Activated CD4-positive, alpha-beta memory T cell treated with anti-CD3 and anti-CD28 coated beads, Interleukin-2, amount 10 ng/mL, durations not matched to agents 7 days and 5 days (primary cell): ENCODE measurements at places on chromosomes 7 and 10. TPM values are rescaled to one million over a fixed set of nuclear protein-coding genes. Genes with fewer than 3 reads are reported as not detected.

DNA sequence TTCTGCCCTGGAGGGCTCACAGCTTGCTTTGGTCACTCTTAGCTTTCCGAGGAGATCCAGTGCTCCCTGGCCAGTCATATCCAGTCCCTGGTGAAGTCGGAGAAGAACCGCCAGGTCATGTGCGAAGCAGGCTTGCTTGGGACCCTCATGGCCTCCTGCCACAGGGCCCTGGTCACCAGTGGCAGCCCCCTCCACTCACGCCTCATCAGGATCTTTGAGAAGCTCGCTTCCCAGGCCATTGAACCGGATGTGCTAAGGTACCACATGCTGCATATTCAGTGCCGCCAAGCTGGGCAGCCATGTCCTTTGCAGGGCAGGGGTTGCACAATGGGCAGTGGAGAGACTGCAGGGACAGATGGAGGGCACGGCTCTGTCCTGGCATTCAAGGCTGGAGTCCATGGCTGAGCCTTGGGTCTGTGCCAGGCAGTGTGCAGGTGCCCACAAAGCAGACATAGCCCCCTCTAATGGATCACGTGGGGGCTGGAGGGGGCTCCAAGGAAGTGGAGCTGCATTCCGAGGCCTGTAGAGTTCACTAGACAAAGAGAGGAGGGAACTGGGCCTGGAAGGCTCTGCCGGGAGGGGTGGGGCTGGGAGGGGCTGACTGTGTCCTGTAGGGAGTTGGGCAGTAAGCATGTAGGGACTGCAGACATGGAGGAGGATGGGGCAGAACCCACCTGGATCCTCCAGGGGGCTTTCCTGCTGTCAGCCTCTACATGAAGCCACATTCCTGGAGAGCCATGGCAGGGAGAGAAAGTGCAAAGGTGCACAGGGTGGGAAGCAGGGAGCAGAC is 89.9 kb downstream of the WDFY4 start:
- no peak for DNase-seq

DNA sequence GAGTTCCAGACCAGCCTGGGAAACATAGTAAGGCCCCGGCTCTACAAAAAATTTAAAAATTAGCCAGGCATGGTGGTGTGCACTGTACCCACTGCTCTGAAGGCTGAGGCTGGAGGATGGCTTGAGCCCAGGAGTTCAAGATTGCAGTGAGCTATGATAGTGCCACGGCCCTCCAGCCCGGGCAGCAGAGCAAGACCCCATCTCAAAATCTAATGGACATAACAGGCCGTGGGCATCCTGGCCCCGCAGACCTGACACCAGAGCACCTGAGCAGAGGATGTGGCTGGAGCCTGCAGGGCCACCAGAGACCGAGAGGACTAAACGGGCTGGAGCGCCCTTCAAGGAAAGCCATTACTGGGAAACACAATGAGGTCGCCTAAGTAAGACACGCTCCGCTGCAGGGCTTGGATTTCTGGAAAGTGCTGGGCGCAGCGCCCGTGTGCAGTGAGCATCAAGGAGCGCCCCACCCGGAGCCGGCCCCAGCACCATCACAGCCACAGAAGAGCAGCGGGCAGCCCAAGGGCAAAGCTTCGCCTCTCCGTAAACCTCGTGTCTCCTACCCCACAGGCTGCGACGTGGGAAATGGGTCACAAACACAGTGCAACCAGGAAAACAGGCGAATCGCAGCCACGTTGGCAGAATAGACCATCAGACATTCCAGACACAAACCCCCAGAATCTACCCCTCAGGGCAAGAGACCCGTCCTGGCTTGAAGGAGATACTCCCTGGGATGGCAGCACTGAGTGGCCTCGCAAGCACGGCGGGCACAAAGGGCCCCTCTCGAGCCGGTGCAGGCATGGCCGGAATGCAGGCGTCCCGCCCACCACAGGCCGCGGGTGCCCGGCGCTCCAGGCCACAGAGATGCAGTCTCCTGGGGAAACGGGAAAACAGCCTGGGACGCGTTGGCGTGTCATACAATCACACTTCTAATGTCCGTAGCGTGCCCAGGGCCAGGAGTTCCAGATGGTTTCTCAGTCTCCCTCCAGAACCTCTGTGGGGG is 4.9 kb downstream of the RADIL start:
- no peak for DNase-seq

GRCh38 chr7:73690646-73691045 is 7.2 kb downstream of the BUD23 start:
- no peak for DNase-seq

- no peak for DNase-seq
These were observed 99.5 kb downstream of the CUX1 start for GRCh38 chr7:101916876-101917275.

DNA sequence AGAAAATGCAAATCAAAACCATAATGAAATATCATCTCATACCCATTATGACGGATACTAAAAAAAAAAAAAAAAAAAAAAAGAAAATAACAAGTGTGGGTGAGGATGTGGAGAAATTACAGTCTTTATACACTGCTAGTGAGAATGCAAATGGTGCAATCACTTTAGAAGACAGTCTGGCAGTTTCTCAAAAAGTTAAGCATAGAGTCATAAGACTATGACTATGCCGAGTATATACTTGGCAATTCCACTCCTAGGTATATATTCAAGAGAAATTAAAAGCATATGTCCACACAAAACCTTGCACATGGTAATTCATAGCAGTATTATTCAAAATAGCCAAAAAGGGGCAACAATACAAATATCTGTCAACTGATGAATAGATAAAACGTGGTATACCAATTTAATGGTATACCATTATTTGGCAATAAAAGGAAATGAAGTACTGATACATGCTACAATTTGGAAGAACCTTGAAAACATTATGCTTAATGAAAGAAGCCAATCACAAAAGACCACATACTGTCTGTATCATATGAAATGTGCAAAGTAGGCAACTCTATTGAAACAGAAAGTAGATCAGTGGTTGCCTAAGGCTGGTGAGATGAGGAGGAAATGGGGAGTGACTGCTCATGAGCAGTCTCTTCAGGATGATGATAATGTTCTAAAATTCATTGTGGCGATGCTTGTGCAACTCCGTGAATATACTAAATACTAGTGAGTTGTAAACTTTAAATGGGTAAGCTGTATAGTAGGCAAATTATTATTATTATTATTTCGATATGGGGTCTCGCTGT is 90.1 kb upstream of the NANOS1 start:
- DNase-seq: no peak

DNA sequence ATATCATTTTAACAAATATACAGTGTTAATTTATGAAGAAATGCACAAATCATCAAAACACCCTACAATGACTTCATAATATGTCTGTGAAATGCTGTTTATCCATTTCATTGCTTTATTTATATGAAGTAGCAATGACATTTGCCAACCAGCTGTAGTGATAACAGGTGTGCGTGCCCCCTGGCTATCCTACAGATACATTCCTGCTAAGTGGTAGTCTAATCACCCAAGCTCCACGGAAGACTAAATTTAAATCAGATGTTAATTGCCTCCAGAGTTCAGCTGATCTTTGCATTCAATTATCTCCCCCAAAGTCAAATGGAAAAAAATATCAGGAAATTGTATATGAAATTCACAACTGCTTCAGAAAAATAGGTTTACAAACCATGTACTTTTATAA is 1164.2 kb upstream of the LRRN3 start:
- no peak for DNase-seq

GRCh38 chr7:65980478-65981250 is 1.3 kb downstream of the GUSB start:
- peak; percentile 83 for DNase-seq

DNA sequence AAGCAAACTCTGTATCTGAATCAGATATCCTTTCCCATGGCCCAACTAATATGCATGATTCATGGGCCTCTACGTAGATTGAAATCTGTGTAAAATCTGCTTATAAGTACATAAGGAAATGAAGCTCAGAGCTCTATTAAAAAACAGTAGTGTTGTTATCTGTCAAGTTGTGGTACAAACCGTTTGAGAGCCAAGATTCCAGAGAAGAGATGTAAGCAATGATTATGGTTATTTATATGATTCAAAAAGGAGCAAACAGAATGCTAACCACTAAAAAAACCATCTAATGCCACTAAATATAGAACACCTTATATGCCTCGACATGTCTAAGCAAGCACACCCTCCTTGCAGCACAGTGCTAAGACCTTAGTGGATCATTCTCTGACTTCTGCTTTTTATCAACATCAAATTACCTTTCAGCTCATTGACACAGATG is 26.6 kb downstream of the RPP38 start:
- DNase-seq: no peak

DNA sequence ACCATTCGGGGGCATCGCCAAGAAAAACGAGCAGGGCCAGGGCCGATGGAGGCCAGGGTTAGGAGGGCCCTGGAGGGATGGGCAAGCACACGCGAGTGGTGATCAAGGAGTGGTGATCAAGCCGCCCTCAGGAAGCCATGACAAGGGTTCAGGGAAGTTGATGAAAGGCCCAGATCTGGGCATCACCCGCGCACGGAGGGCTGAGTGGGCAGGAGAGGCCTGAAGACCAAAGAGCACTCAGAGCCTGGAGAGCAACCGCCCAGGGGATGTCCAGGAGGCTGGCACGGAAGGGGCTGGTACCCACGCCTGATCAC is 114.6 kb downstream of the WDR37 start:
- no peak for DNase-seq

DNA sequence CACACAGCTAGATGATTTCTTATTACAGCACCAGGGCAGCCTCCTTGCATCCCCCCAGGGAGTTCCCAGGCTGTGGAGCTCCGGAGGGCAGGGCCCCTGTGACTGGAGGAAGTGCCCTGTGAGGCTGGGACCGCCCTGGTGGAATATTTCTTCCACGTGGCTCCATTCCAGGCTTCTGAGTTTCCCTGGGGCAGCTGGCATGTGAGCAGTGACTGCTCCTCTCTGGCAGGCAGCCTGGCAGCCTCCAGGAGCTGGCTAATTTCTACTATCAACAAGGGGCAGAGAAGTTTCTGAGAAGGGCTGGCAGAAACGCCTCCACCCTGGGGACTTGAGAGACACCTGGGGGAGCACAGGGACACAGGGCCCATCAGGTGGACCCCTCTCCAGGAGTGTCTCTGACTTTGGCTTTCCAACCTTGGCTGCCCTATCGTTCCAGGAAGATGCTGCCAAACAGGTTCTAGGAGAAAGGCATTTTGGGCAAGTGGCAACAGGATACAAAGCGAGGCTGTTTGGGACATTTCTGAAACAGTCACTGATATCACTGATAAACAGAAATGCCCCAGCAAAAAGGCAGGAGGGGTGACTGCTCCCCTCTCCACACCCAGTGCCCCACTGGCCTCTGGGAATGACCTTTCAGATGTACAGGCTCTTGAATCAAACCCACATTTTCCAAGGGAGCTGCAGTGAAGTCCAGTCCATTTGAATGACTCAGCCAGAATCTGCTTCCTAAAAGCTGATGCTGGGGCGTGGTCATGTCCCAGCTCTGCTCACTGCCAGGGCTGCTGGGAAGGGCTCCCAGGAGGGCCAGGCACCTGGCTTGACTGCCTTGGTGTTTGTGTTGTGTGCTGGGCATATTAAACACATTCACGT is 16.1 kb downstream of the MYOF start:
- DNase-seq: no peak

GRCh38 chr10:126730856-126731609 is 60.5 kb upstream of the C10orf90 start:
- DNase-seq: no peak

GRCh38 chr10:98086837-98087708 is 47.4 kb upstream of the R3HCC1L start:
- no peak for DNase-seq

DNA sequence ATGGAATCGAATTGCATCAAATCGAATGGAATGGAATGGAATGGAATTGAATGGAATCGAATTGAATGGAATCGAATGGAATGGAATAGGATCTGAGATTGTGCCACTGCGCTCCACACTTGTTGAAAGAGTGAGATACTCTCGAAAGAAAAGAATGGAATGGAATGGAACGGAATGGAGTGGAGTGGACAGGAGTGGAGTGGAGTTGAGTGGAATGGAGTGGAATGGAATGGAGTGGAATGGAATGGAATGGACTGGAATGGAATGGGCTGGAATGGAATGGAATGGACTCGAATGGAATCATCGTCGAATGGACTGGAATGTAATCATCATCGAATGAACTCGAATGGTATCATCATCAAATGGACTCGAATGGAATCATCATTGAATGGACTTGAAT is 38.0 kb downstream of the ZNF716 start:
- no peak for DNase-seq

GRCh38 chr10:522350-522749 is 167.1 kb downstream of the DIP2C start:
- DNase-seq: no peak

GRCh38 chr10:24305551-24306506 is 96.9 kb downstream of the KIAA1217 start:
- no peak for DNase-seq

DNA sequence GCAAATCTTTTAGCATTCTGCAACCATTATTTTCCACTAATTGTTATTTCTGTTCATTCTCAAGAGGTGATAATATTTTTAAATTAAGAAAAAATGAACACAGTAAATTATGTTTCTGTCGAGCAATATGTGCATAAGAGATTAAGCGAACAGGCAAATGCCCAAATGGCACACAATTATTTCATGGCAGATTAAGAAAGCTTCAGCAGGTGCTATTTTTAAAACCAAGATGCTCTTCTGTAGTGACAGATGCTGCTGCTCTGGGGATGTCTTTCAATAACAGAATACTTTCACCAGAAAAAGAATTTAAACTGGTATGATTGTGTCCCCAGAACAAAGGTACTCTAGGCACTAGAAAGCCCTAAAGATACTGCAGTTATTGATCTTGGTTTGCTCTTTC is 412.7 kb upstream of the SORCS1 start:
- no peak for DNase-seq

GRCh38 chr7:137846827-137847567 is at the start of gene DGKI:
TSS of gene DGKI (minus strand) at chr7:137846974.
- DNase-seq: no peak

- DNase-seq: no peak
These were observed 322.8 kb upstream of the PHYHIPL start for GRCh38 chr10:58853668-58854067.

The IFIT3 gene
- total RNA-seq: 72.6 TPM

The RBAK gene
- total RNA-seq: 11.7 TPM

The LBX1 gene
- not detected for total RNA-seq

The CHRM2 gene
- not detected for total RNA-seq

The UBTD1 gene
- total RNA-seq: 1.6 TPM

The SFXN4 gene
- 19.6 TPM for total RNA-seq

The GDF2 gene
- not detected for total RNA-seq

The VSTM2A gene
- total RNA-seq: not detected
